K562 (cell line): ENCODE measurements at places on chromosomes 4 and X. TPM values are rescaled to one million over a fixed set of nuclear protein-coding genes. Genes with fewer than 3 reads are reported as not detected.

DNA sequence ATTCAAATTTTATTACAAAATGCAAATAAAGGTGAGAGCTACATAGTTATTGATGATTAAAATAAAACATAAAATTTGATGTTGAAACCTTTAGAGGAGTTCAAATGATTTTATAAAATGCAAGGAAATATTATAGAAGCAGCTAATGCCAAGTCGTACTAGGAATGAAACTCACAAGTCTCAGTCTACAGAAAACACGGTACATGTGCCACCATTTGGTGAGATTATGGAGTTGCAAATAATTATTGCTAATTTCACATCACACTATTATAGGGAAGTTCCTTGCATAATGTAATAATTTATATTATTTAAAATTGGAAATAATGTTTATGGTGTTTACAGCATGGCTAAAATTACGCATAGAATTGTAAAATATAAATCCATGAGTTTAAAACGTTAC is 1601.7 kb upstream of the TENM3 start:
- DNase-seq = no peak

- DNase-seq = no peak
Measured at GRCh38 chr4:70706516-70706915, 15.2 kb upstream of the RUFY3 start.

Gene ELOVL6
- 46.0 and 77.8 TPM in 2 replicates for polyA plus RNA-seq

Gene CHRNA9
- not detected in 2 replicates for polyA plus RNA-seq

DNA sequence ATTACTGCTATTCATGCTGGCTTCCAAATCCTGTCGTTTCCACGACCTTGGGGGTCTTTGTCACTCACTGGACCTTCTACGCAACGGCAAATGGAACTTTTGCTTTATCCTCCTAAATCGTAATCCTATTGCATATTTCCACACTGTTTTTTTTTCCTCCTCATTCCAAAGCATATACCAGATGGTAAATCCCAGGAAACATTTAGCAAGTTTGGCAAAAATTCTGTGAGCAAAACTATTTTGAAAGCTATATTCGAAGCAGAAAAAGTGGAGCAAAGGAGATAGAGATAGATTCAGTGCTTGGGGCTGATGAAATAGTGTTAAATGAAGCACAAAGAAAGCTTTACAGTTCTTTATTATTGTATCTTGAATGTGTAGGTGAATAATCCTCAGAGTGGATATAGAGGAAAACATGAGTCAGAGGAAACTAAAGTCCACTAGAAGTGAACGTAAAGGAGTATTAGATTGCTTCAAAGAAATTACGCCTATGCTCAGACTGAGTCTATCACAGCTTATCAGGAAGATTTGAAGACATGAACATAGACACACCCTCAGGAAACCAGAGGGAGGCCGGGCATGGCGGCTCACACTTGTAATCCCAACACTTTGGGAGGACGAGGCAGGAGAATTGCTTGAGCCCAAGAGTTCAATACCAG is 50.2 kb upstream of the FAM9A start:
- DNase-seq = no peak

GRCh38 chrX:16978193-16978984 is 31.9 kb downstream of the REPS2 start:
- DNase-seq = no peak

Gene TXLNG
- polyA plus RNA-seq = 31.6 TPM in 2 replicates

DNA sequence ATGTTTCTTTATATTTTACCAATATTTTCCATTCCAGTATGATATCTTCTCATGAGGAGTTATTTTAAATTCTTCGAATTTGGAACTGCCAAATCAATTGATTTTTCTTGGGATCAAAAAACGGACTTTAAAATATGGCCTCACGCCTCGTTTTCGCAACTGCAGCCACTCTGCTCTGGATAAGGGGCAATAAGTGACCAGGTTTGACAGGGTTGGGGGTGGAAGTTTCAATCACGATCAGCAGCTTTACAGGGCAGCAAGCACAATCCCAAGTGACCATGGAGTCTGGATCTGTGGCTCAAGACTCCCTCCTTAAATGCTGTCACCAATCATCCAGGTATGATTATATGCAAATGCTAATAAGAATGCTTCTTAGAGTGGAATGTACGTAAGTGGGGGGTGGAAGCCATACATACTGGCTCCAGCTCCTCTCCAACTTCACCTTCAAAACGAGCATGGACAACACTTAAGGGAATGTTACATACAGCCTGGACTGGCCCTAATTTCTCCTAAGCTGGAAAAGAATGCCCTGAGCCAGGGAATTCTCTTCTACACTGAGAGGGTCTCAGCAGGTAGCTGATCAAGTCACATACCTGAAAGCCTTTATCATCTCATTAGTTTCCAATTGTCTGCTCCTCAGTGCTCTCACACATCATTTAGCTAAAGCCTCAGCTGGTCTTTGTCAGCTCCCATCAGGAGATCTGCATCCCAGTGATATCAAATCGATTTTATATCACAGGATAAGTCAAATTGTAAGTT is 176.9 kb upstream of the DCAF8L1 start:
- DNase-seq = no peak

GRCh38 chr4:76874176-76874575 is 23.8 kb downstream of the SOWAHB start:
- no peak for DNase-seq

- no peak for DNase-seq
Measured at GRCh38 chrX:66635360-66635759, 3.5 kb downstream of the EDA2R start.

Gene TRIM2
- polyA plus RNA-seq = 1.0 TPM in 1 of 2 replicates, not detected in the other

DNA sequence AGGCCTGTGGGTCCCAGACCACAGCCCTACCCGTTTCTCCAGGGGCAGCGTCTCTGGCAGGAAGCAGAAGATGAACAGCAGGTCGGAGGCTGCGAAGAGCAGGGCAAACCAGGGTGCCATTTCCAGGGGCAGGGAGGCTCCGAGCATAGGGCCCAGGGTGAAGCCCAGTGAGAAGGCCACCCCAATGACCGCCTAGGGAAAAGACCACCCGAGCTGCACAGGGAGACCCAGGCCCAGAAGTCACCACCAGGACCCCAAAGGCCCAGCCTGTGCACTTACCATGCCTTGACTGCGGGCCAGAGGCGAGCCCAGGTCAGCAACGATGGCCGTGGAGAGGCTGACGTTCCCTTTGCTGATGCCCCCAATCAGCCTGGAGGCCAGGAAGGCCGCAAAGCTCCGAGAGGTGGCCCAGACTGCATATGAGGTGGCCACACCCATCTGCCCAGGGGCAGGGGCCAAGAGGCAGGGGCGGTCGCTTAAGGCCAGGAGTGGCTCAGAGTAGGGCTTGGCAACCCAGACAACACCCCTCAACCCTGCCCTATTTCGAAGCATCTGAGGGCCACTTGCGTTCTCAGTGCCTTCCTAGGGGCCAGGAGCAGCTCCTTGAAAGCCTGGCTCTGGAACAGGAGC is 30.8 kb downstream of the NOP14 start:
- no peak for DNase-seq
